Endothelial cell (in vitro differentiated cells): ENCODE measurements at places on chromosomes 6 and 20.
A peak's percentile ranks its signal among the peaks of the same experiment; 100 is the strongest.

- H3K4me3 ChIP-seq, result no peak overlapping the region
- H3K27me3 ChIP-seq, result no peaks in the 10 kb centered on the region
Observed at GRCh38 chr6:129750360-129750759, 40.4 kb upstream of the ARHGAP18 start.

DNA sequence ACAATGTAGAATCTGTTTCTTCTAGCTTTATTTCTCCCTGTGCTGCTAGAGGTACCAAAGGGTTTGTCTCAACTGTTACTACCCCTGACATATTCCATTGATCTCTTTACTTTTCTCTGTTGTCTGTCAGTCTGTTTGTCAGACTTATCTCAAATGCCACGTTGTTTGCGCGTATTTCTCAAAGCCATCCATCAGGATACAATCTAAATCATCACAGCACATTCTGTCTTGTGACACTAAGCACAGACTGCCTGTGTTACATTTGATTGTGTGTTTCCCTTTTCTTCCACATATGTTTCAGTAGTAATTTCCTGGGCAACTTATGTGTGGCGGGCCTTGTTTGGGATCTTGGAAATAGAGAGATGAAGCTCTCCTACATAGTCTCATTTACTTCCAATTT lies 30.2 kb upstream of the SERINC3 start:
- H3K4me3 ChIP-seq, result no peak overlapping the region
- H3K4me1 ChIP-seq, result peaks cover 6% of the 10 kb centered on the region
- peaks cover 2% of the 10 kb centered on the region for H3K27me3 ChIP-seq
- no peaks in the 10 kb centered on the region for H3K36me3 ChIP-seq
- no peak overlapping the region for H3K27ac ChIP-seq

- no peak for DNase-seq
- H3K4me3 ChIP-seq, result no peak overlapping the region
- H3K27ac ChIP-seq, result no peak overlapping the region
- no peaks in the 10 kb centered on the region for H3K36me3 ChIP-seq
Observed at GRCh38 chr6:18507018-18507415, 119.9 kb downstream of the RNF144B start.

DNA sequence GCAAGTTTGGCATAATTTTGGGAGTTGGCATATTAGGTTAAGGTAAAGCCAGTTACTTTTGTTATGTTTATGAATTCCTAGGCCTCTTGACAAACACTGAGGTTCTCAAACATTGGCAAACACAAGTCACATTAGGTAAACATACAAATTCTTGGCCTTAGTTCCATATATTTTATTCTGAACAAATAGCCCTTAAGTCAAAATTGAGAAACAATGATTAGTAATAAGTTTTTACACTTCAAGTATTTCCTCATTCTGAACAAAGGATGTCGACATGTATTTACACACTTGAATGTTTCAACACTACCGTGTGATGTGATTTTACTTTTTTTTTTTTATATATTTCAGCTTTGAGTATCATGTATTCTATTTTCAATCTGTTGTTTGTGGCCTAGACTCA lies 3.8 kb upstream of the ECHDC1 start:
- H3K27me3 ChIP-seq, result no peaks in the 10 kb centered on the region
- no peak for DNase-seq
- H3K27ac ChIP-seq, result no peak overlapping the region
- H3K36me3 ChIP-seq, result peaks cover 9% of the 10 kb centered on the region

- H3K4me3 ChIP-seq, result peak overlapping the region; percentile 76
- H3K27ac ChIP-seq, result no peak overlapping the region
- no peak for DNase-seq
- no peaks in the 10 kb centered on the region for H3K36me3 ChIP-seq
Observed at GRCh38 chr20:36307412-36308325, 1.5 kb downstream of the DLGAP4 start.

DNA sequence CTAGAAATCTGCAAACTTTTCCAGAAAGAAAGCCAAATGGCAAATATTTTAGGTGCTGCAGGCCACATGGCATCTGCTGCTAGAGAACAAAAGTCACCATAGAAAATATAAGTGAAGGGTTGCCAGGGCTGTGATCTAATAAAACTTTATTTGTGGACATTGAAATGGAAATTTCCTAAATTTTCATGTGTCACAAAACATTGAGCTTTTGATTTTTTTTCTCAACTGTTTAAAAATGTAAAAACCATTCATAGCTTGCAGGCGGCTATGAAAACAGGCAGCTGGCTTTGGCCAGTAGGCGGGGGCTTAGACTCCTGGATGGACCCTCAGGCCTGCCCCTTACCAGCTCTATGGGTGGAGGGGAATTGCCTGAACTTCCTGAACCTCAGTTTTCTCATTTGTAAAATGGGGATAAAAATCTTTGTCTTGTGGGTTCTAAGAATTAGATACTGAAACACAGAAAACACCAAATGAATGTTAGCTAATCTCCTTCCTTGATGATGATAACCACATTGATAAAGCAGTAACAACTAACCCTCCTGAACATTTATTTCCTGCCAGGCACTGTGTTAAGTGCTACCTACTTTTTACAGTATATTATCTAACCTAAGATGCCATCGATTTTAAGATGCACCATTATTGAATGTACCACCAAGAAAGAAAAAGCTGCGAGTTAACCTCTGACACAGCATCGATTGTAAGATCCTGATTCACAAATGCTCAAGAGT lies 85.5 kb downstream of the SLC22A23 start:
- no peak overlapping the region for H3K4me3 ChIP-seq
- H3K27me3 ChIP-seq, result no peaks in the 10 kb centered on the region
- H3K27ac ChIP-seq, result no peak overlapping the region
- peaks cover 31% of the 10 kb centered on the region for H3K4me1 ChIP-seq

- H3K4me3 ChIP-seq, result no peak overlapping the region
- no peak overlapping the region for H3K27ac ChIP-seq
- H3K4me1 ChIP-seq, result no peaks in the 10 kb centered on the region
- no peaks in the 10 kb centered on the region for H3K36me3 ChIP-seq
Observed at GRCh38 chr20:16129411-16129810, 443.8 kb downstream of the KIF16B start.

GRCh38 chr6:1542335-1542734 lies 67.4 kb upstream of the FOXC1 start:
- no peak overlapping the region for H3K4me3 ChIP-seq
- peaks cover 6% of the 10 kb centered on the region for H3K27me3 ChIP-seq
- DNase-seq, result no peak
- H3K27ac ChIP-seq, result no peak overlapping the region

DNA sequence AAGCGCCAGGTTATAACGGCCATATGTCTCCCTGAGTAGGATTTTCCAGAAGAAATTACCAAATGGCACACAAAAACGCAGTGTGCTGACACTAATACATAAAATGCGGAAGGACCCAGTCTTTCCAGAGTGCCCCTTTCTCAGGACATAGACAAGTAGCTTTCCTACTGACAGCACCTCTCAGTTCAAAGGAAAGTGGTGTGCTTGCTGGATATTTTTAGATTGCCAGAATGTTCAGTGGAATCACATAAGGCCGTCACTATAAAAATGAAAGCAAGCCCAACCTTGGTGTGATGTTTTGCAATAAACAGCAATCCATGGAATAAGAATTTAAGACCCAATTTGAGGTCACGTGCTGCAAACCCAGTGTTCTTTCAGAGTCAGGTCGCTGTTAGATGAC lies 135.5 kb upstream of the AGPAT4 start:
- peaks cover 5% of the 10 kb centered on the region for H3K27me3 ChIP-seq
- H3K27ac ChIP-seq, result peak overlapping the region; percentile 67
- no peak overlapping the region for H3K4me3 ChIP-seq
- peaks cover 8% of the 10 kb centered on the region for H3K4me1 ChIP-seq

DNA sequence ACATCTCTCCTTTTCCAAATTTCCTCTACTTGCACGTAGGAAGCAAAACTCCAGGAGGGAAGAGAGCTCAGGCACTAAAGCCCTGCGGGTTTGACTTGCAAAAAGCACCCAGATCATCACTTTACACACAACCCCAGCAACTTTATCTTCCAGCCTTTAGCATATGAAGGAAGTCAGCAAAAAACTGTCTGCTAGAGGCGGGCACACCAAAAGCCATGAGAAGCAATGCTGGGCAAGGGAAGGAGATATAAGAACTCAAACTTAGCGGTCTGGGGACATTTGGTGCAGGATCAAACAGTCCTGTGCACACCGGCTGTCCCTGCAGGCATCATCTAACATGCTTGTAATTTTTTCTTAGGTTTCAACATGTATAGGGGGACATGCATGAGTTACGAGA lies 113.3 kb downstream of the JPH2 start:
- no peak overlapping the region for H3K4me3 ChIP-seq
- H3K27me3 ChIP-seq, result peaks cover 1% of the 10 kb centered on the region
- H3K4me1 ChIP-seq, result peaks cover 13% of the 10 kb centered on the region
- no peaks in the 10 kb centered on the region for H3K36me3 ChIP-seq

DNA sequence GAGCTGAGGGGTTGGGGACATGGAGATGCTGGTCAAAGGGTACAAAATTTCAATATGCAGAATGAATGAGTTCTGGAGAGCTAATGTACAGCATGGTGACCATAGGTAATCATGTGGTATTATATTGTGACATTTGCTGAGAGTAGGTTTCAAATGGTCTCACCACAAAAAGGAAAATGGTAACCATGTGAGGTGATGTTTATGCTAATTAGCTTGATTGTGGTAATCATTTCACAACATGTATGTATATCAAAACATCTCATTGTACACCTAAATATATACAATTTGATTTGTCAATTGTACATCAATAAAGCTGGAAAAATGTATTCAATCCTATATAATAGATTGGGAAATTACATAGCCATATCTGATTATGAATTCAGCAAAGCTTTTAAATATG lies 29.5 kb upstream of the TMEM14A start:
- H3K27ac ChIP-seq, result no peak overlapping the region
- H3K27me3 ChIP-seq, result no peaks in the 10 kb centered on the region
- DNase-seq, result no peak
- peak overlapping the region; percentile 27 for H3K4me3 ChIP-seq
- H3K36me3 ChIP-seq, result peaks cover 4% of the 10 kb centered on the region

DNA sequence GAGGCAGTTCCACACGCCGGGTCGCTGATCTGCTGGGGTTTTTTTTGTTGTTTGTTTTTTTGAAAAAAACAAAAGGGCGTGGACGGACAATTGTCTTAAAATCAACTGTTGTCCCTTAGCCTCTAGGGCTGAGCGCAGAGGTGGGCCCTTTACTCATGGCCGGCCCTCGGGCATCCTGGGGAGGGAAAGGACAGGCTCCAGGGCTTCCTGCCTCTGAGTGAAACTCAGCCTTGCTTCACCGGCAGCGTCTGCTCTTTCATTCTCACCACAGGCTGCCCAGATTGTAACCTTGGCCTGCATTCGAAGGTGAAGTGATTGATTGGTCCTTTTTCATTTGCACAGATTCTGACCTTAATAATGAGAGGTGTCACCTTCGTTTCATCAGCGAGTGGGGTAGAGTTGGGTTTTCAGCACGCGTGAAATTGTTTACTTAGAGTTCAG lies 797 bp downstream of the SMIM13 start:
- H3K27ac ChIP-seq, result peak overlapping the region; percentile 94
- DNase-seq, result peak; percentile 49
- H3K4me3 ChIP-seq, result peak overlapping the region; percentile 99
- H3K36me3 ChIP-seq, result peaks cover under 1% of the 10 kb centered on the region
- H3K27me3 ChIP-seq, result no peaks in the 10 kb centered on the region
- H3K4me1 ChIP-seq, result peaks cover 24% of the 10 kb centered on the region

DNA sequence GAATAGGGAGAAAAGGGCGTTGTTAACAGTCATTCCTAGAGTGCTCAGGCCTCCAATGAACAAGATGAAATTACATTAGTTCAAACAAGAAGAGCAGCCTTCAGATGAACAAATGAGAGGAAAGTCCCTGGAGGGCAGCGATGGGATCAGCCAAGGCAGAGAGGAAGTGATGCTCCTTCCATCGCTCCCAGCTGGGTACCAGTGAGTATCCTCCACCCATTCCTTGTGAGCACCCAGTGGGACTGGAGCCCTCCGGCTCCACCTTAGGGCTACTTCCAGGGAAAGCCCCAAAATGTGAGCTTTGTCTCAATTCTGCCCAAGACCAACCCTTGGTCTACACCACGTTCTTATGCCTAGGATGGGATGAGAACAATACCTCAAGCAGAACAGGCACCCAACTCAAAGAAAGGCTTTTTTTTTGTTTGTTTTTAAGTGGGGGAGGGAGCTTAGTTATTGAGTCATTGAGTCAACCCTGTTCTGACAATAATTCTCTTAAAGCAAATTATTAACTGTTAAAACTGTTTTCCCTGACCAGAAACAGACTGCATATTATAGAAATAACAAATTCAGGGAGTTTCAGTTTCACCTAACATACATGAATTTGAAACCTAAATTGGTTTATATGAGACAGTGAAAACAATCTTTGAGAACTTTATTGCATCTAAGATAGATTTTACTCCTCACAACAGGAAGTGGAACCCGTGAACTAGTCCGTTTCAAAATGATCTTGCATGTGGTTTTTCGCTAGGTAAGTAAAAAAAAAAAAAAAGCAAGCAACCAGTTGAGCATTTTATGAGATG lies 106.9 kb downstream of the IPCEF1 start:
- H3K27ac ChIP-seq, result peak overlapping the region; percentile 86
- H3K4me1 ChIP-seq, result peaks cover 70% of the 10 kb centered on the region
- H3K27me3 ChIP-seq, result peaks cover 2% of the 10 kb centered on the region
- peaks cover 7% of the 10 kb centered on the region for H3K36me3 ChIP-seq
- H3K4me3 ChIP-seq, result no peak overlapping the region

DNA sequence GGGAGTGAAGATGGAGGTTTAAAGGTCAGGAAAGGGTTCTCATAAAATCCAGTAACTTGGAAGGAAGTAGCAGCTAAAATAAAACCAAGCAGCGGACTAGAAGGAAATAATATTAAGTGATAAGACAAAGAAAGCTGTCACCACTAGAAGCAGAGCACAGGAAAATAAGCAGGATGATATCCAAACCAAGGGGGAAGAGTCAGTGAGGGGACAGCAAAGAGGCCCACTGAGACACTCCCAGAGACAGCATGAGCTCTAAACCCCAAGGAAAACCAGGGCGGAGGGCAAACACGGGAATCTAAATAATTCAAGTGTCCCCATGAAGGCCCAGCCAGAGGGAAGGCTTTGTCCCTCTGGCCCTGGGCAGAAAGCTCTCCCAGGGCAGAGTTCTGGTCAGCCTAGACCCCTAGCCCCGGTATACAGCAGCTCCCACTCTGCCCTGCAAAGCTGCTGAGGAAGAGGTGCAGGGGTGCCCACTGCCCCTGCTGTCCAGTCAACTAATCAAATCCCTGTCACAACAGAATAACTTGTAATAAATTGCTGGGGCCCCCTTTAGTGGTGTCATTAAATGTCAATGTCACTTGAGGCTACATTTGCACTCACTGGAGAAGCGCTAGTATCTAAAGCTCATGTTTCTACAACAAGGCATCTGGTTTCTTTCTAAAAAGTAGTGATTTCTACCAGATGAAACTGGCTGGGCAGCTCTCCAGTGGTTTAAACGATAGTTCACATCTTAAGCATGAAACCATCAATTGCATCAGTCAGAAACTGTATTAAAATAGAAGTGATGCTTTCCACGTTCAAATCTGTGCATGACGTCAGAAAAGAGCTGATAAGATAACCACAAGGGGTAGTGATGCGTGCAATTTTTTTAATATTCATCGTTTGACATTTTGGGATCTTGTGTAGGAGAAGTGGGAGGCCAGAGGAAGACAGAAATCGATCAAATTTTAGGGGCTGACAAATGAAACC lies 13.6 kb downstream of the PDE10A start:
- H3K4me1 ChIP-seq, result peaks cover 33% of the 10 kb centered on the region
- DNase-seq, result no peak
- no peak overlapping the region for H3K27ac ChIP-seq
- H3K4me3 ChIP-seq, result no peak overlapping the region
- no peaks in the 10 kb centered on the region for H3K36me3 ChIP-seq
- H3K27me3 ChIP-seq, result peaks cover 3% of the 10 kb centered on the region

- H3K27ac ChIP-seq, result no peak overlapping the region
- no peak overlapping the region for H3K4me3 ChIP-seq
- H3K4me1 ChIP-seq, result no peaks in the 10 kb centered on the region
- H3K27me3 ChIP-seq, result no peaks in the 10 kb centered on the region
Observed at GRCh38 chr6:120431841-120432240, 902.4 kb downstream of the TBC1D32 start.
